ENCODE measurements at places on chromosomes 4 and X. TPM values are rescaled to one million over a fixed set of nuclear protein-coding genes. Genes with fewer than 3 reads are reported as not detected.

Gene PCDH7
- total RNA-seq: 6.1 TPM

- no peak for DNase-seq
Measured at GRCh38 chr4:185950891-185951290, 118.1 kb upstream of the TLR3 start.

Gene ARMCX1
- total RNA-seq: 29.1 TPM

Gene HTN3
- total RNA-seq: not detected

Gene PRDX4
- 133 TPM for total RNA-seq

DNA sequence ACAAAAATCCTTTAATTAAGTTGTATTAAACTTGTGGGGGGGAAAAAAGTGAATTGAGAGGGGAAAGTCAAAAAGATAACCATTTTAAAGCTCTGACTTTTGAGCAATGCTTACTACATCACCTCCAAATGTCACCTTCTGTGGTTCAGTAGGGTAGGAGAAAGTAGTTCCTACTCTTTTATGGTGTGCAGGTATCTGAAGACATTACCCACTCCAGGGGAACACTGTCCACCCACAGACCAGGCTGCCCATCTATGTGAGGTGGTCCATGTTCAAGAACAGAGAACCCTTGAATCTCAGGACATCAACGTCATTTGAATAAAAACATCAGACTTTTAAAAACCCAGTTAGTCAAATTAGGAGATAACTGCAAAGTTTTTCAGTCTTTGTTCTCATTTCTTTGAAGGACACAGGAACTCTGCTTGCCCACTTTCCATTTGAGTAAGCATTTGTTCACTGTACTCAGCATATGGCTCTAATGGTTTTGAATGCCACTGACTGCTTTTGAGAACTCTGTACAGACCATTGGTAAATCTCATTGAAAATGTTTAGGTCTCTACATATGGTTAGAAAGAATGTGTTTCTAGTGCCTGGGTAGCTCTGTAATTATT lies 18.4 kb downstream of the NMU start:
- DNase-seq: no peak

- DNase-seq: no peak
Measured at GRCh38 chrX:14398725-14399124, 130.6 kb upstream of the GLRA2 start.

GRCh38 chrX:72271812-72272211 lies 5.2 kb downstream of the RPS4X start:
- no peak for DNase-seq

- DNase-seq: no peak
Measured at GRCh38 chr4:77762531-77762930, 56.6 kb downstream of the CNOT6L start.

Gene PDZD4
- 169 TPM for total RNA-seq

Gene RAP1GDS1
- total RNA-seq: 31.4 TPM

- DNase-seq: no peak
Measured at GRCh38 chr4:53511014-53511413, 80.3 kb downstream of the LNX1 start.

Gene SLITRK2
- total RNA-seq: 0.39 TPM

Gene SPATA4
- not detected for total RNA-seq

GRCh38 chr4:80271801-80272200 lies 5.3 kb downstream of the FGF5 start:
- no peak for DNase-seq

- no peak for DNase-seq
Measured at GRCh38 chr4:145731028-145731427, 51.1 kb downstream of the C4orf51 start.

GRCh38 chr4:162229670-162230069 lies 65.9 kb upstream of the FSTL5 start:
- no peak for DNase-seq

DNA sequence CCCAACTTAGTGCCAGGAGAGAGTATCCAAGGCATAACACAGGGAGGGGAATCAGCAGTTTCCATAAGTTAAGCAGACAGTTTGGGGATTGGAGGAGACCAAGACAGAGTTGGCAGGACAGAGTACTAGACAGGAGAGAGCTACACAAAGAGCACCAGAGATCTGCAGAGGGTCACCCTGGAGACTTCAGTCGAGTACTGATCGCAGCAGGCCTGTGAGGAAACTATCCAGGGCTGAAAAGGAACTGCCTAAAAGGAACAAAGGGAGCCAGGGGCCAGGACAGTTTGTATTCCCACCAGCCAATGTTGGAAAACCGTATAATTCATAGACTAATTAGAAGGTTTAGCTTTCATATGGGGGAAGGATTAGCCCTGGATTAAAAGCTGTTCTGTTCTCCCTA lies 80.6 kb upstream of the ENPP6 start:
- DNase-seq: no peak

Gene MAGEA9B
- total RNA-seq: not detected

Gene NWD2
- total RNA-seq: not detected
